ENCODE measurements at places on chromosomes 6 and 20. TPM values are rescaled to one million over a fixed set of nuclear protein-coding genes. Genes with fewer than 3 reads are reported as not detected.

DNA sequence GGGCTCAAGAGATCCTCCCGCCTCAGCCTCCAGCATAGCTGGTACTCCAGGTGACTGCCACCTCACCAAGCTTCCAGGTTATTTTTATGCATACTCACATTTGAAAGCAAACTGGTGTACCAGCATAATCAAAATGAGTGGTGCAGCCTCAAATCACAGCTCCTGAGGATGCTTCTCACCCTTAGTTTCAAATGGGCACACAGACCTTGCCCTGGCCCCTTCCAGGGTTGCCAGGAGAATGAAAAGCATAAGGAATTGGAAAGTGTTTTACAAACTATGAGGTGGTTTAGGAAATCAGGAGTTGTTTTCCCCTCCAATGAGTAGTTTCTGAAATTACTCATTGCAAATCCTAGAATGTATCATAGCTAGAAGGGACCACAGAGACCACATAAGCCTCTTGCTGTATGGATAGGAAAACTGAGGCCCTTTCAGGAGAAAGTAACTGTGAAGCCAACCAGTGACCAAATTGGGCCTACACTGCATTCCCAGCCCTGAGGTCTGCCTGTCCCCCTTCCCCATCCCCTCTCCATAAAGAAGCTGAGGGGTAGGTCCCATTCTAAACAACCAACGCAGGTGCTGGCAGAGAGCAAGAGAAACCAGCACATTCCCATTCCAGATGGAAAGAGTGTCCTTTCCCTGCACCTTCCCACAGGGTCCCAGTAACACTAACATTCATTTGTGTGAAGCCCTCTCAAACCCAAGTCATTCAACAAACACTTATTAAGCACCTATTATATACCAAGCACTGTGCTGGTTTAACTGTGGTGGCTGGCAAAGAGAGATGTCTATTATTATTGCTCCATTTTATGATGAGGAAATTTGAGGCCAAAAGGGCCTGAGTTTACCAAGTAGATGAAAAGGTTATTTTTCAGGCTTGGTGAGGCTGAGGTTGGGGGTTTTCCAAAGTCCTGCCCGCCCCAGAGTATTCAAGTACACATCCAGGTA, 2.1 kb upstream of the E2F1 start:
- DNase-seq, result no peak

The PTCHD4 gene
- total RNA-seq, result not detected

DNA sequence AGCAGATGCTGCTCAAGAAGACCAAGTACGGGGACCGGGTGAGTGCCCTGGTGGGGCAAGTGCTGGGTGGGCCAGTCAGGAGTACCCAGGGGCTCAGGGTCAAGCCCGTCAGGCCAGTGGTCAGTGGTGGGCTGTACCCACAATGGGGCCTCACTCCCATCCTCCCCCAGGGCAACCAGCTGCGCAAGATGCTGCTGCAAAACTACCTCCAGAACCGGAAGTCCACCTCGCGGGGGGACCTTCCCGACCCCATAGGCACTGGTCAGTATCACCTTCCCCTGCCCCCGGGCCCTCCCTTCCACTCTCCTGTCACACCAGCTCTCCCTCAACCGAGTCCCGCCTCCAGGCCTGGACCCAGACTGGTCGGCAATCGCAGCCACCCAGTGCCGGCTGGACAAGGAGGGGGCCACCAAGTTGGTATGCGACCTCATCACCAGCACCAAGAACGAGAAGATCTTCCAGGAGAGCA, 27.0 kb downstream of the UQCC2 start:
- no peak for DNase-seq

The SYNDIG1 gene
- 12.6 TPM for total RNA-seq

- peak; percentile 29 for DNase-seq
These were observed 130.4 kb upstream of the RPS6KA2 start for GRCh38 chr6:166757232-166758135.

GRCh38 chr6:119280668-119281067, 68.9 kb downstream of the MAN1A1 start:
- no peak for DNase-seq

- DNase-seq, result no peak
These were observed 45.6 kb upstream of the IPCEF1 start for GRCh38 chr6:154402081-154402780.

The KCNS1 gene
- 0.39 TPM for total RNA-seq

The GABRR1 gene
- total RNA-seq, result not detected

GRCh38 chr6:58198301-58198700, 880.9 kb downstream of the PRIM2 start:
- DNase-seq, result peak; percentile 28

The LTA gene
- not detected for total RNA-seq
